ENCODE measurements at places on chromosomes 11 and 22.
A peak's percentile ranks its signal among the peaks of the same experiment; 100 is the strongest.

DNA sequence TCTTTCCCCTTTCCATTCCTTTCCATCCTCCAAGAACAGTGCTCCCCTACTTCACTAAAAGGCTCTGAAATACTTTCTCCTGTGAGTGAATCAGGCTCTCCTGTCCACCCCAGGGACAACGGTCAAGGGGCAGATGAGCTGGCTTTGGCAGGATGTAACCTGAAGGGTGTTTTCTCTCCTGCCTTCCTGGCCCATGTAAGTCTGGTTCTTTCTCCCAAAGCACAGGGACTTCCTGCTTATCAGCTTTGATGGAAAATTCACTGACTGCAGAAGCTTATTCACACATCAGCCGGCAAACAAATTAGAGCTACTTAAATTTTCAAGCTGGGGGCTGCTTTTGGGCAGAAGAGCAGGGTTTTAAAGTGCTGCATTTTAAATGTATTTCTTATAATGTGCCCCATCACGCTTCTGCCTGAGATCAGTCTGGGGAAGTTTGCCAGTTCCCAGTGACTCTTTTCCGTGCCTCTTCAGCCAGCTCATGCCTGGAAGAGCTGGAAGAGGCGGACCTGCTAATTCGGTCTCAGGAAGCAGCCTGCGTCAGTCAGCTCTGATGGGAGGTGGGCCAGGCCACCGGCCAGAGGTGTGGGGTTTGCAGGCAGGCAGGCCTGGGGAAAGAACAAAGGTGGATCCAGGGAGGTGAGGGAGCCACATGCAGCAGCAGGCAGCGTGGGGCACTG is 140.4 kb upstream of the TBCEL start:
- peak; percentile 22 for DNase-seq

GRCh38 chr11:118610773-118611432 is 3.5 kb downstream of the PHLDB1 start:
- peak; percentile 68 for DNase-seq

DNA sequence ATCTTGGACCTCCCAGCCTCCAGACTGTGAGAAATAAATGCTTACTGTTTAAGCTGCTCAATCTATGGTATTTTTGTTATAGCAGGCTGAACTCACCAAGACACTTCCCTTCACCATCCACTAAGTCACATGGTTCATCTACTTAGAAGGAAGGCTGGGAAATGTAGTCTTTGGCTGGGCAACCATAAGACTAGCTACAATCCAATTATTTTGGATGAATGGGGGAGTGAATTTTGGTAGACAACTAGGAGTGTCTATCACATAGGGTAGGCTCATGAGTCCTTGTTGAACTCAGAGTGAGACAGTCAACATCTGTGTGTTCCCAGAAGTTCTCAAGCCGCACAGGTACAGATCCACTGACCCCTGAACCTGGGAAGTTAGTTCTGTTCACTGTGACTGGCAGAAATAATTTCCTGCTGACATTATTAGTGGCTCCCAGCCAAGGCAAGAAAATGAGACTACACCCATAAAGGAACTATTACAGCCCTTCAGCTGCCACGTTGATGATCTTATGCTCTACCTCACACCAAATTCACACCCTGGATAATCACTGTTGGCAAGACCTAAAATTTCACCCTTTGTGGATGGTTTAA is 3.1 kb upstream of the SLC35C1 start:
- peak; percentile 52 for DNase-seq

DNA sequence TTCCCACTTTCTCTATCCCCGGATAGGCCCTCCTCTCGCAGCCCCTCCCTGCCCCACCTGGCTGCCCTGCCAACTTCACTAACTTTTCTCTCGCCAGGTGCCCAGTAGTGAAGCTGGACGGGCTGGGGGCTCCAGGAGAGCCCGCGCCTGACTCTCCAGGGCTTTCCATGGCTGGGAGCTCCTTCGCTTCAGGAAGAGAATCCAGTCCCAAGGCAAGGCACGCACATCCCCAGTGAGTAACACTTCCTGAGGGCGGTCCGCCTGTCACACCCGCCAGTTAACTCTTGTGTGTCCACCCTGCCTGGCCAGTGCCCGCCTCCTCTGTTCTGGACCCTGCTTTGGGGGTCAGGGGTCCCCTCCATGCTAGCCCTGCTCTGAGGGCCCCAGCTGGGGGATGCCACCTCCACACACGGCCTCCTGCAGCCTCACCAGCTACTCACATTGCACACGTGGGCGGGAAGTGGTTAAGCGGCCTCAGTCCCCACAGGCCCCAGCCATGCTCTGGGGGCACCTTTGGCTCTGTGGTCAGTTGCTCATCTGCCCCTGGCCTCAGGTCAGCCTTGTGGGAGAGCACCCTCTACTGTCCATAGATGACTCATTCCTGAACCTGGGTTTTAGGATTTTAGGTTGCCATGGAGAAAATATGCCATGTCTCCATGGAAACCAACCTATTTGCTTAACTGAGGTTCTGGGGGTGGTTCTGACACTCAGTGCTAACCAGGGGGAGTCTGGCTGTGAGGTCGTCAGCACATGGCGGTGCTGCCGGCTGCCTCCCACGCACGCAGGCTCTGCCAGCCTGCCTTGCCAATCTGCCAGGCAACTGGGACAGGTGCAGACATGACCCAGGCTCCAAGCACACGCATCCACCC is at the start of gene RIN1:
TSS of gene RIN1 (minus strand) at position 201 of the 869 bp plus-strand sequence. CDS start at position 169, 32 bp downstream.
- peak; percentile 97 for DNase-seq

GRCh38 chr22:43377548-43377895 is 34.3 kb upstream of the MPPED1 start:
- DNase-seq, result no peak

DNA sequence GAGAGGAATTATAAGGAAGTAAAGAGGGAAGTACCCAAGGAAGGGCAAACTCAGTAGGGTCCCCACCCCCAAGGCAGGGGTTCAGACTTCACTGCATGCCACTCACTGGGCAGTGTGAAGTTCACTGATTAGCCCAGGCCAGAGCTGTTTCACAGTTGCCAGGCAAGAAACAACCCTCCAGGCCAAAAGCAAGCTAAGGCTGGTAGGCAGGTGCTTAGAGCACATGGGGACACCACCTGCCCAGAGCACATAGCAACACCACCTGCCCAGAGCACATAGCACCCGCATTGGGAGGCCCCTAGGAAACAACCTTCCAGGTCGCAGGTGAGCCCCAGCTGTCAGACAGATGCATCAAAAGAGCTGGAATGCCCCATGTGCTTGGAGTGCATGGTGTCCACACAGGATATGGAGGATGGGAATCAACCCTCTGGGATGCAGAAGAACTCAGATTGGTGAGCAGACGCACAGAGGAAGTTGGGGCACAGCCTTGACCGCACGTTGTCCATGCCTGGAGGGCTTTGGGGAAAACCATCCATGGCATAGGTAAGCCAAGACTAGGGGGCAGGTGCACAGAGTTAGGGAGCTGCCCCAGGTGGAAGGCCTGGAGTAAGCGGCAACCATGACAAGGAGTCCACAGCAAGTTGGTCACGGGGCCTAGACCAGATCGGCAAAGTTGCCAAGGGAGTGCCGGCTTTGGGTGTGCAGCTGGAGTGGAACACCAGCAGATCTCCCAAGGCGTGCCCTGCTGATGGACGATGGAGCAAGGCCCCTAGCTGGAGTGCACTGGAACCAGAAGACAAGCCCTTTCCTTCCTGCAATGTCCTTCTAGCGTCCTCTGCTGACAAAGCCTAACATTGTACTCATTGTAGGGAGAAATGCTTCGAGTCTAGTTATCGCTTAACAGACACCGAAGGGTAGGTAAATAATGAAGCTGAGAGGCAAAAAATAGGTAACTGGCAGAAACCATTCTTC is 7.8 kb upstream of the TMEM216 start:
- DNase-seq, result peak; percentile 60

DNA sequence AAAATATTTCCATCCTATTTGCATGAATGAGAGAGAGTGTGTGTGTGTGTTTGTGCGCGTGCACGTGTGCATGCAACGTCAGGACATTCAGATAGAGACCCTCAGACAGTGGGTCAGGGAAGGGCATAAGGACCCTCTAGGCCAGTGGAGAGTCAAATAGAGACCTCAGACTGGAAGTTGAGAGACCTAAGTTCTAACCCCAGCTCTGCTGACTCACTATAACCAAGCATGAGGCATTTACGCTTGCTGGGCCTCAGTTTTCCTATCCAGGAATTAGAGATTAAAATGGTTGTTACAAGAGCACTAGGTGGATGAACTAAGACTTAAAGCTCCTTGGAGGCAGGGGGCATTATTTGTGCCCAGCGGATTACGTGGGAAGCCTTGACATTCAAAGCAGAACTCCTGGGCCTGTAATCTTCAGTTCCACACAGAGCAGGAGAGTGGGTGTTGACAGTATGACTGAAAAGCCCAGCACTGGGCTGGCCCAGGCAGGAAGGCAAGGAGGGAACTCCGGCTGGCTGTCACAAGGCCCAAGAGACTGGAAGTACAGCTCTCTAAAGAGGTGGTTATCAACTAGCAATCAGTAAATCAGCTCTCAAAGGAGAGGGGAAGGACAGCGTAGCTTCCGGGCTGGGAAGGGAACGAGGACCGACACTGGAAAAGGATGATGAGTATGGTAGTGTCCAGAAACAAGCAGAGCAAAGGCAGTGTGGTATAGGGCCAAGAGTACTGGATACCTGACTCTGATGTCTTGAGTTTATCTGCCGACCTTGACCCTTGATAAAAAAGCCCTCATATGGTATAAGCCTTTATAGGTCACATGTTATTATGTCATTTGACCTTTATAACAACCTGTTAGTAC is 9.2 kb downstream of the RHOG start:
- no peak for DNase-seq

GRCh38 chr11:88345408-88345807 is 7.9 kb upstream of the CTSC start:
- DNase-seq, result peak; percentile 63

- no peak for DNase-seq
Observed at GRCh38 chr22:36301851-36302250, 48.9 kb downstream of the APOL1 start.

DNA sequence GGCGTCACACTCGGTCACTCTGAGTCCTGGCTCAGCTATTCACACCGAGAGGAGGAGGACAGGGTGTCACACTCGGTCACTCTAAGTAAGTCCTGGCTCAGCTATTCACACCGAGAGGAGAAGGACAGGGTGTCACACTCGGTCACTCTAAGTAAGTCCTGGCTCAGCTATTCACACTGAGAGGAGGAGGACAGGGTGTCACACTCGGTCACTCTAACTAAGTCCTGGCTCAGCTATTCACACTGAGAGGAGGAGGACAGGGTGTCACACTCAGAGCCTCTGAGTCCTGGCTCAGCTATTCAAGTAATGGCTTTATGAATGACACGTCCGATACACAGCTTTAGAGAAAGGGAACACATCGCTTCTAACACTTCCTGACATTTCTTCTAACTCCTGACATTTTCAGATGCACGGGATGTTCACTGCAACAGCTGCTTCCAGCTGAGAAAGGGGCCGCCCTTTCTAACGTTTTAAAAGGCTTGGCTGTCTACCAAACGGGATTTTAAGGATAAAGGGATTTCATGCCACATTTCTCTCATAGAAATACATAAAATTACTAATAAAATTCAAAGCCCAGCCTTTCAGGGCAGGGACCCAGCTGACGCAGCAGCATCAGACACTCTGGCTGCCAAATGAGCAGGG is 28.1 kb downstream of the DRD4 start:
- no peak for DNase-seq

- no peak for DNase-seq
Observed at GRCh38 chr22:48239461-48240147, 1477.2 kb downstream of the TBC1D22A start.

DNA sequence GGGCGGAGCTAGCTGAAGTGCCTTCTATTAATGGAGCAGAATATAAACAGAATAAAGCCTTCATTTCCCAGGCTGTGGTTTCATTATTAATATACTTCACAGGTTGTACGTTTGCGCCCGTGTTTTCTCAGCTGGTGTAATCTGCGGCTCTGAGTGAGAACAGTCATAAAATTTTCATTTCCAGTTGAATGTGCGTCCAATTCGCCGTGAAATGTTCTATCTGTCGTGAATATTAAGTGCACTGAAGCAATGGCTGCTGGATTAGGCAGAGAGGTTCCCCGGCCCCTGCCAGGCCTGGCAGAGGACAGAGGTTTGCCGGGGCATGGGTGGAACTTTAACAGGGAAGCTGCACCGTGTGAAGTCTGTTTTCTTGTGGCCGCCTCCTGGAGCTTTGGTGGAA is 874.4 kb downstream of the NTM start:
- no peak for DNase-seq

- peak; percentile 89 for DNase-seq
Observed at GRCh38 chr11:57680552-57680874, 12.6 kb downstream of the ZDHHC5 start.

GRCh38 chr11:18721561-18722292 is 4.3 kb downstream of the IGSF22 start:
- DNase-seq, result peak; percentile 56

GRCh38 chr11:123211981-123212380 is 16.9 kb upstream of the CLMP start:
- DNase-seq, result no peak

DNA sequence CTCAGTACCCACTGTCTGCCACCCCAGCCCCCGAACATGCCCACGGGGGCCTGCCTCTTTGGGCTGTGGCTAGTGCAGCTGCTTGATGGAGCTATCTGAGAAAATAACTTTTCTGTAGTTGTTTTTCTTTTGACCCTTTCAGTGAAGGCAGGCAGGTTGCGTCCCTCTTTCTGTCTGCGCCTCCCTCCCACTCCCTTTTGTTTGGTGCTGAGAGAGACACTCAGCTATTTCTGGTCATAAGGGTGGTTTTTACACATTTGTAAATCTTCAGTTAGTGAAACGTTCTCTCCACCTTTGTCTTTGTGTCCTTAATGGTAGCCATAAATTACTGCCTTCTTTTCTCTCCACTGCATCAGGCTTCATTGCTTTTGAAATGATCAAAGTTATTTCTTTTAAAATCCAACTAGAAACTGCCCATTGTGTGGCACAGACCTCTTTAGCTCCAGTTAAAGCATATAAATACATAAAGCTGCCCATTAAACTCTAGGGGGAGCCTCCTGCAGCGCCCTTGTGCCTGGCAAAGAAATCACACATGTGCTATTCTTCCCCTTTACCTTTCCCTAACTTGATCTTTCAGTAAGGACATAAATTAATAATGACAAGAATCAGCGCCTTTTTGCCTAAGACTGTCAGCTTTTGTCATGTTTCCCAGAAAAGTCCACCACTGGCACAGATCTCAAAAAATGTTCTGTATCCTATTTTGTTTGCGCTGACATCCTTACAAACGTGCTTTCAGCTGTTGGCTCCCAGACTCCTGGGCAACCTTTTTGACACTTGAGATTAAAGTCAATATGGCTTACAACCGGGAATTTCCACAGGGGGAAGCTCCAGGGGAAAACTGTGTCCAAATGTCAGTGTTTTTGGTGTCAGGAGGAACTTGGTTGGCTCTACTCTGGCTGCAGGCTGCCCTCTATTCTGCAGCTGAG is 1.7 kb upstream of the SCUBE2 start:
- DNase-seq, result no peak

GRCh38 chr11:78180751-78181150 is 7.7 kb downstream of the KCTD21 start:
- DNase-seq, result no peak
